ENCODE measurements at places on chromosomes 6 and 20.

DNA sequence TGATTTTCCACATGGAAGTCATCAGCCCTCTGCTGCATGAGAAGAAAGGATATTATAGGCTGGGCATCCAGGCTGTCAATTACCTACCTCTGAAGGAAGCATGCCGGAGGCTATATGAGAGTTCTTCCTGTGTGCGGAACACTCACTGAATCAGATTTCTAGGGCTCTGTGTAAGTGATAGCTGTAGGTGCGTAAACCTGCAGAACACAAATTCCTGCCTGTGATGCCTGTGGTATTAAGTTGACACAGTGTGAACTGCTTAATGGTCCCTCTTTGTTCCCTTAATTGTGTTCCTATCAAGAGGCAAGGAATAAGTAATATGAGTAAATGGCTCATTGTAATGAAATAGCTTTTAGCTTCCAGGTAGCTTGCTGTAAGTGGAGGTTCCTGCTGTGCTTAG is 103.3 kb downstream of the ANKS1A start:
- no peak for DNase-seq

DNA sequence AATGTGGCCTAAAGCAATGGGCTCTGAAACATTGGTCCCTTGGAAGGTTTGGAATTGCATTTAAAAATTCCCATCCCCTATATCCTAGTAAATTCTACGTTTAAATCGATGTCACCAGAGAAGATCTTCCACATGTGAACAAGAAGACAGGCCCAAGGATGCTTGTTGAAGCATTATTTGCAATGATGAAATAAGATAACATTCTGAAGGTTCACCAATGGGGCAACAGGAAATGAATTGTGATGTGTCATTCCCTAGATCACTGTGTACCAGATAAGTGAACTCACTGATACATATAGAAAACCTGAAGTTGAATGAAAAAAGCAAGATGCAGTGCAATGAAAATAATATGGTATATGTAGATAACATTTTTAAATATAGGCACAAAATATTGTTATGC is 464.3 kb upstream of the BTBD3 start:
- no peak for DNase-seq

DNA sequence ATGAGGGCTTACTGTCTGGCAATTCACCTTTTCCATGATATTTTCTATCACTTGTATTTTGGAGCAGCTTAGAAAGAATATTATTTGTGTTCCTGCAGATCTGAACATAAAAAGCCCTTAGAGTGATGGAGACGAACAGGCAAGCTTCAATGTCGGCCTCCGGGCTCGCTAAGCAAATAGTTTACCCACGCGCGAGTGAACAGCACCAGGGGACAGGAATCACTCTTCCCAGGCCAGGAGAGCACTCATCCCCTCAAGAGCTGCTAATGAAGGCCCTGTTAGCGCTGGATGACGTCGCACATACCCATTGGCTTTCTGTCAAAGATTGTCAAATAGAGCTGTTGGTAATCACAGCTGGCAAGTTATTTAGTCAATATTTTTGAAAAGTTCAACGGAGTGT is 395.7 kb downstream of the ZFAND3 start:
- DNase-seq = no peak

GRCh38 chr6:111573892-111574797 is 31.5 kb downstream of the TRAF3IP2 start:
- no peak for DNase-seq

DNA sequence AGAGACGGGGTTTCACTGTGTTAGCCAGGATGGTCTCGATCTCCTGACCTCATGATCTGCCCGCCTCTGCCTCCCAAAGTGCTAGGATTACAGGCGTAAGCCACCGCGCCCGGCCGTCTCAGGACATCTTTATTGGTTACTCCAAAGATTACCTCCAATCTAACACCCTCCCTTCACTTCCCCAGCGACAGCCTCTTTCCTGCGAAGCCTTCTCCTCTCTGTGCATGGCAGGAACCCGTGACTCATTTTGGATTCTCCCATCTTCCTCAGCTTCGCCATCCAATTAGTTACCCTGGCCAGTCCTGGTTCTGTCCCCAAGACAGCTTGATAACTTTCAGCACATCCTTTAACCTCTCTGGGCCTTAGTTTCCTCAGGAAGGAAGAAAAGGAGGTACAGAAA is 51.3 kb upstream of the TOX2 start:
- no peak for DNase-seq

DNA sequence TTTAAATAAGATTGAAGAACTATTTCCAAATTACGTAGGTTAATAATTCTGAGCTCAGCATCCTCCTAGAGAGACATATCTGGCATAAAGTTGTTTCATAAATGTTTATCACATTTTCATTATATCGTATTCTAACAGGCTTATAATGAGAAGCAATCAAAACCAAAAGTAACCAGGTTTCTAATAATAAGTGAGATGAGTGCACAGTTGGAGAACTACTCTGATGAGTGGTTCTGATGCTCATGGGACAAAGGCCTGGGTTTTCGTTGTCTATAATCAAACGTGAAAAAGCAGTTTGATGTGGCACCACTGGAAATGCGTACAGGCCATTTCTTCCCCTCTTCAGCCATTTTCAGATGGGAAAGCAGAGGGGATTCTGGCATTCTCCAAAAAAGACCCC is 4.7 kb upstream of the SERPINB6 start:
- no peak for DNase-seq

DNA sequence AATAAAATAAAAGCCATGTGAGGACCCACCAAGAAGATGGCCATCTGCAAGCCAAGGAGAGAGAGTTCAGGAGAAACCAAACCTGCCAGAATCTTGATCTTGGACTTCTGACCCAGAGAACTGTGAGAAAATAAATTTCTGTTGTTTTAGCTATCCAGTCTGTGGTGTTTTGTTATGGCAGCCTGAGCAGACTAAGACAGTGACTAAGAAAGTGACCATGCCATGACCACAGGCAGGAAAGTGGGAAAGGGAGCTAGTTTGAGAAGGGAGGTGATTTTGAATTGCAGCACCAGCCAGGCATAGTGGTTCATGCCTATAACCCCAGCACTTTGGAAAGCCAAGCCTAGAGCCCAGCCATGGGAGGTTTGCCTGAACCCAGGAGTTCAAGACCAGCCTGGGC is 21.9 kb upstream of the C6orf62 start:
- no peak for DNase-seq

GRCh38 chr6:21639316-21639715 is 45.8 kb downstream of the SOX4 start:
- DNase-seq = no peak

DNA sequence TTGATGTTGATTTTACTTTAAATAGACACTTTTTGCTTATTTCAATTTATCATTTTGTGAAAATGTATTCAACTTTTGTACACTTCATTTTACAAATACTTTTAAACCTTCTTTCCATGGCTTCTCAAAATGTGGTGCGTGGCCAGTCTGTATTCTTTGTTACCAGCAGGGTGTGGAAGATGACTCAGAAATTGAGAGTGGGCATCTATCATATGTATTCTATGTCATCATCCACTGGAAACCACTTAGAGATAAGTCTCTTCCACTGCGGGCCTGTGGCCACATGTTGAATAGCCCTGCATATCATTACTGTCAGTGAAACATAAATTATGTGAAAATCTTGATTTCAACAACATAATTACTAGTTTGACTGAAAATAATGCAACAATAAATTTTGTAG is 52.6 kb upstream of the MC3R start:
- DNase-seq = no peak

GRCh38 chr6:12439296-12439695 is 149.1 kb downstream of the EDN1 start:
- no peak for DNase-seq

DNA sequence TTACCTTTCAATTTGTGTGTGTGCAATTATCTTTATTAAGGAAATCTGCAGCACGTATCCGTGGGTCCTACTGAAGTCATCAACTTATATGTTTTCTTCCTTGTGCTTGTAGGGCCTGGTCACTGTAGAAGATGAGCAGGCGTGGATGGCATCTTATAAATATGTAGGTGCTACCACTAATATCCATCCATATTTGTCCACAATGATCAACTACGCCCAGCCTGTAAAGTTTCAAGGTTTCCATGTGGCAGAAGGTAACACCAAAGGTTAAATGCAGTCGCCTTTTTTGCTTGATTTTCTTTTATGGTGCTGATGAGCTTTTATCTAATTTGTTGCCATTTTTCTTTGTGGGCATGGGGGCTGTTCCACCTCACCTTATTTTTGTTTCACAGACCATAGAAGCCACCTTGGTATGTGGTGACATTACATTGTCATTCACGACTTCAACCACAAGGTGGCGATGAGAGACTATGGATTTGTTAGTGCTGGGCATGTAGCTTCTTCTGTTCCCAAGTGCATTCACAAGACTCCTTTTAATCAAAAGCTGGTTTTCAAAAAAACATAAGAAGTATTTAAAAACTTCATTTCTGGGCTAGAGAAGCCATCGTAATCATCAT is 106.5 kb upstream of the LAMP5 start:
- DNase-seq = peak; percentile 78

Measured in head of caudate nucleus (tissue), 42 donors.